ENCODE measurements at places on chromosomes 6 and 20. TPM values are rescaled to one million over a fixed set of nuclear protein-coding genes. Genes with fewer than 3 reads are reported as not detected.

GRCh38 chr20:12067686-12068085, 150.0 kb downstream of the BTBD3 start:
- H3K36me3 ChIP-seq = no peaks in the 10 kb centered on the region
- no peak overlapping the region for H3K4me3 ChIP-seq
- no peaks in the 10 kb centered on the region for H3K27me3 ChIP-seq
- no peaks in the 10 kb centered on the region for H3K4me1 ChIP-seq

DNA sequence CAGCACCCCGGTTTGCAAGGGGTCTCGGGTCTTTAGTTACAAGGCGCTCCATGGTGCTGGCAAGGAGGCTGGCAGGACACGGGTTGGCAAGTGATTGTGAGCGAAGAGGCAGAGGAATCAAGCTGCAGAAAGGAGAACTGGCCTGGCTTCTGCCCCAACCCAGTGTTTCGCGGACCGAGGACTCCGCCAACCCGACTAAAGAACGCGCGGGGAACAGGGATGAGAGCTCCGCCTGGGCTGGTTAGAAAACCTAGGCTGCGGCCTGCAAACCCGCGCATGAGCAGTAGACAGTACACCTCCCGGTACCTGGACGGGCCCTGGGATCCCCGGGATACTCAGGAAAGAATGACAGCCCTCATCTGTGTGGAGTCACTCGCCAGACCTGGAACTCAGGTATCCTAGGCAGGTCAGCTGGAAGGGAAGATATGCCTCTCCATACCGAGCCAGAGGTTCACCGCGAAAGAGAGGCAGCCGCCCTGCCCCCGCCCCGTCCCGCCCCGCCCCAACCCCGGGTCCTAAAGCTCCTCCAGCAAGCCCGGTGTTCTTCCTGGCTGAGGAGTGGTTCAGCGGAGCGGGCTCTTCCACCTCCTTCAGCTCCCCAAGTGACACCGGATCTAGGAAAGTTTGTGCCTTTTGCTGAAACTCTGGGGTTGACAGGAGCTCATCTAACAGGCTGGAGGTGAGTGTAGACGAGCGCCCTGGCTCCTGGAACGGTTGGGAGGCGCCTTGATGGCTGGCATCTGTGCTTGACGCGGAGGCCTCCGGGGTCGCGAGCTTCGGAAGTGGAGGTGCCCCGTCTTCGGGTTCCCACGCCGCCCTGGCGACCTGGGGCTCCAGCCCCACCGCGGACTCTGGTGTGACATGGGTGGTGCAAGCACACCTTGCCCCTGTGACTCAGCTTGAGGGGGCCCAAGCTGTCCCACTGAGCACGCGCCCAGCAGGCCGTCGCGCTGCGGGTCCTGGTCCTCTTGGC, 1847.3 kb upstream of the DEFB115 start:
- H3K27me3 ChIP-seq = no peaks in the 10 kb centered on the region
- H3K36me3 ChIP-seq = no peaks in the 10 kb centered on the region
- H3K4me3 ChIP-seq = no peak overlapping the region
- H3K27ac ChIP-seq = no peak overlapping the region

DNA sequence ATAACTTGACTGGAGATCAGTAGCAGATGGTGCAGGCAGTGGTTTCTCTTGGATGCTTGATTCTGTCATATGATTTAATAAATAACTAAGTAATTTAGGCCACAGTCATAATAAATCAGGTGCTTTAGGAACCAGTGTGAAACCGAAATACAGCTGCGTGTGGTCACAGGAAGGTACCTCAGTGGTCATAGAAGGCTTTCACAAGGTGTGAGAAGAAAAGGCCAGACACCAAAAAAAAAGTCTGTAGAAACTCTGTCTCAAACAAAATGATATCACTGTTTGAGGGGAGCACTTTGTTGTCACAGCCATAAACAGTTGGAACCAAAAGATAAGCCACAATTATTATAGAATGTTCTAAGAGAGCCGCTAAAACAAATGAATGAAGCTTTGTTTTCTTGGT, 56.5 kb downstream of the ARMC2 start:
- no peaks in the 10 kb centered on the region for H3K27me3 ChIP-seq
- H3K4me1 ChIP-seq = peaks cover 10% of the 10 kb centered on the region
- DNase-seq = no peak
- H3K36me3 ChIP-seq = no peaks in the 10 kb centered on the region

DNA sequence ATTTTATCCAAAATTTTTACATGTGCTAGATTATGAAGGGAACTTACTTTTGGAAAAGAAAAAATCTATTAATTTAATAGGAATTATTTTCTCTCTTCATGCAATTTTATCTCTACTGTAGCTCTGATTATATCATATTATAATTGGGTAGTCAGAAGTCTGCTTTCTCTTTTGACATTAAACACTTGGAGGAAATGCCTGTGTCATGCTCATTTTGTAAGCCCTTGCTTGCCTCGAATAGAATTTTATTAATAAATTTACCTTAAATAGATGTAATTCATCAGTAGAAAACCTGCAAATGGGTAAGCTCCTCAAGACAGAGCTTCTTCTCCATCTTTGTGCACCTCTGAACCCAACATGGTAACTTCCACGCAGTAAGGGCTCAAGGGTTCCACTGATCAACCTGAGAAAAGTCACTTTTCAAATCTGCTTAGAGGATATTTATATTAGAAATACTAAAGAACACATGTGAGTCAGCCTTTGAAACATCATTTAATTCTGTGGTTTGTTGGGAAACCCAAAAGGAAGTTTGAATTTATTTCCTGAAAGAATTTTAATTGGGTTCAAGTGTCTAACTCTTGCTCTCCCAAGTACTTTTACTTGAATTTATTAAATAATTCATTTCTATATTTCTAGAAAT, 266.0 kb downstream of the ALDH8A1 start:
- no peak overlapping the region for H3K4me3 ChIP-seq
- peaks cover 7% of the 10 kb centered on the region for H3K4me1 ChIP-seq
- H3K36me3 ChIP-seq = no peaks in the 10 kb centered on the region
- H3K27ac ChIP-seq = no peak overlapping the region
- H3K27me3 ChIP-seq = no peaks in the 10 kb centered on the region

DNA sequence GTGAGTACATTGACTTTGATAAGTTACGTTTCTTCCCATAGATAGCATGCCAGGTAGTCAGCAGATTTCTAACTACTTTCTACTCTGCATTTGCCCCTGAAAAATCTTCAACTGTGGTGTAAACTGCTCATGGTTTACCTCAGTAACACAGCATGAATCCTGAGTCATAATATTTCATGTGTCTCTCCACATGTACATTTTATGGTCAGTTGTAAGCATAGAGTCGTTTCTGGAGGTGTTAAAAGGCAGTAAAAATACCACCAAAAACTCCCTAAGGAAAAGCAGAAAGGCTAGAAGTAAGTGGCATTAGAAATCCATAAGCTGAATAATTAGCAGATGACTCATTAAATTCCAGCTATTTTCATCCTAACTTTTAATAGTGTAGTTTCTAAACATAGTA, 4.1 kb upstream of the GPR63 start:
- H3K4me1 ChIP-seq = no peaks in the 10 kb centered on the region
- H3K36me3 ChIP-seq = no peaks in the 10 kb centered on the region
- no peak overlapping the region for H3K27ac ChIP-seq
- no peaks in the 10 kb centered on the region for H3K27me3 ChIP-seq
- DNase-seq = no peak

DNA sequence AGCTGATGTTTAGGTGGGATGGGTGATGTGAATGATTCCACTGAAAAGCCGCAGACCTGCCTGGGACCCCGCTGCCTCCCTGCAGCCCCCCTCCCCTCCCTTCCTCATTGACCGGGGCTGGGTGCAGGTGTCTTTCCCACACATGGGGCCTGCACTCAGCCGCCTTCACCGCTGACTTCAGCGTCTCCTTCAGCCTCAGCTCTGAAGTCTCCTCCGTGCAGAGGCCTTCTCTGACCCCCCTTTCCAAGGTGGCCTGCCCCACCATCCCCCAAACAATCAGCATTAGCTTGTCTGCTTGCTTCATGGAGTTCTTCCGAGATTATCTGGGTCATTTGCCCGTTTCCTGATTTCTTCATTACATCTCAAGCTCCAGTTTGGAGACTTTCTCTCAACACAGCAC, 140.7 kb downstream of the SMOC2 start:
- no peaks in the 10 kb centered on the region for H3K4me1 ChIP-seq
- no peaks in the 10 kb centered on the region for H3K36me3 ChIP-seq
- H3K27ac ChIP-seq = no peak overlapping the region

DNA sequence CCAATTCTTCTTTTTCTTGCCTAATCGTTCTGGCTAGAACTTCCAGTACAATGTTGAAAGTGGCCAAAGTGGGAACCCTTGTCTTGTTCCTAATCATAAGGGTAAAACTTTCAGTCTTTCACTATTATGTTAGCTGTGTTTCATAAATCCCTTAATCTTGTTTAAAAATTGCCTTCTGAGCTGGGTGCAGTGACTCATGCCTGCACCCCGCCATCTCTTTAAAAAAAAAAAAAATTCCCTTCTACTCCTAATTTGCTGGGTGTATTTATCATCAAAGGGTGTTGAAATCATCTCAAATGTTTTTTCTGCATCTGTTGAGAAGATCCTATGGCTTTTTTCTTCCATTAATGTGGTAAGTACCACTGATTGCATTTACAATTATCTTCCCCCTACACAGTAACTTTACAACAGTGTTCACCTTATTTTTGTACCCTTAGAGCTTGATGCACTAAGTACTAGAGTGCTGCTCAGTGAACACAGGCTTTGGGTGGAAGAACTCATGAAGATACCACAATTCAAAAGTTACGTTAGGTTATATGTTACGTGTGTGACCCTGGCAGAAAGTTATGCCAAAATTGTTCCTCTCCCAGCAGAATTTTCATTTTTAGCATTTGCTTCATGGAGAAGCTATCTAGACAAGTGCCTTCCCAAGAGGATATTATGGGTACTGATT, 9.7 kb downstream of the SNRPB start:
- H3K27me3 ChIP-seq = no peaks in the 10 kb centered on the region
- no peak overlapping the region for H3K27ac ChIP-seq
- H3K36me3 ChIP-seq = peaks cover 69% of the 10 kb centered on the region
- H3K4me3 ChIP-seq = no peak overlapping the region
- no peak for DNase-seq

GRCh38 chr20:63232235-63233060, 3.3 kb upstream of the BIRC7 start:
- no peaks in the 10 kb centered on the region for H3K4me1 ChIP-seq
- no peaks in the 10 kb centered on the region for H3K27me3 ChIP-seq
- no peak overlapping the region for H3K4me3 ChIP-seq
- H3K27ac ChIP-seq = no peak overlapping the region

The MLIP gene
- total RNA-seq = 170 TPM

The PGC gene
- total RNA-seq = not detected

The FYN gene
- 78.9 TPM for total RNA-seq
